A549 treated with Mapracorat at 1 μM for 4 hours (cell line): ENCODE measurements at places on chromosomes 11 and 22. TPM values are rescaled to one million over a fixed set of nuclear protein-coding genes. Genes with fewer than 3 reads are reported as not detected.

Gene RAB39A
- 0.28 to 0.62 TPM (median 0.42 TPM) in 5 replicates for total RNA-seq

Gene MMP12
- 0.07 to 0.11 TPM (median 0.10 TPM) in 4 of 5 replicates, not detected in the other for total RNA-seq

Gene MRGPRF
- 0.06 to 0.12 TPM in 2 of 5 replicates, not detected in the others for total RNA-seq

Gene DUSP18
- total RNA-seq = 3.3 to 5.4 TPM (median 4.8 TPM) in 5 replicates

Gene CSRP3
- not detected in 5 replicates for total RNA-seq

Gene PLEKHB1
- total RNA-seq = 0.73 to 1.5 TPM (median 0.86 TPM) in 5 replicates

Gene HOATZ
- not detected in 5 replicates for total RNA-seq

Gene TRIM51
- total RNA-seq = not detected in 5 replicates

Gene SNRPD3
- 133 to 266 TPM (median 142 TPM) in 5 replicates for total RNA-seq

Gene CECR2
- 0.06 to 0.14 TPM (median 0.10 TPM) in 5 replicates for total RNA-seq

Gene SCGB2A2
- not detected in 5 replicates for total RNA-seq

Gene RBMXL2
- not detected in 5 replicates for total RNA-seq

Gene OR2AT4
- not detected in 5 replicates for total RNA-seq

Gene CRYBB3
- total RNA-seq = not detected in 5 replicates

Gene SLC15A3
- total RNA-seq = not detected in 5 replicates

Gene PRAME
- 93.6 to 108 TPM (median 99.6 TPM) in 5 replicates for total RNA-seq

Gene SLC43A3
- total RNA-seq = 0.26 to 0.55 TPM (median 0.45 TPM) in 5 replicates

Gene CHADL
- total RNA-seq = not detected in 5 replicates

Gene PACSIN3
- 23.2 to 29.2 TPM (median 28.0 TPM) in 5 replicates for total RNA-seq

Gene MS4A12
- not detected in 5 replicates for total RNA-seq

Gene SPDYC
- total RNA-seq = not detected in 5 replicates

Gene MICAL2
- total RNA-seq = 116 to 167 TPM (median 148 TPM) in 5 replicates

Gene PHLDB1
- 8.0 to 8.8 TPM (median 8.5 TPM) in 5 replicates for total RNA-seq

Gene APLP2
- 153 to 181 TPM (median 175 TPM) in 5 replicates for total RNA-seq

Gene ANKK1
- 0.07 TPM in 1 of 5 replicates, not detected in the others for total RNA-seq

Gene OR5A1
- not detected in 5 replicates for total RNA-seq

Gene RSF1
- 12.4 to 19.7 TPM (median 16.9 TPM) in 5 replicates for total RNA-seq

Gene CCDC82
- 17.2 to 20.0 TPM (median 18.5 TPM) in 5 replicates for total RNA-seq
